ENCODE measurements at places on chromosomes 4 and X.

GRCh38 chr4:120829113-120829831 lies 93.3 kb downstream of the PRDM5 start:
- DNase-seq: no peak

DNA sequence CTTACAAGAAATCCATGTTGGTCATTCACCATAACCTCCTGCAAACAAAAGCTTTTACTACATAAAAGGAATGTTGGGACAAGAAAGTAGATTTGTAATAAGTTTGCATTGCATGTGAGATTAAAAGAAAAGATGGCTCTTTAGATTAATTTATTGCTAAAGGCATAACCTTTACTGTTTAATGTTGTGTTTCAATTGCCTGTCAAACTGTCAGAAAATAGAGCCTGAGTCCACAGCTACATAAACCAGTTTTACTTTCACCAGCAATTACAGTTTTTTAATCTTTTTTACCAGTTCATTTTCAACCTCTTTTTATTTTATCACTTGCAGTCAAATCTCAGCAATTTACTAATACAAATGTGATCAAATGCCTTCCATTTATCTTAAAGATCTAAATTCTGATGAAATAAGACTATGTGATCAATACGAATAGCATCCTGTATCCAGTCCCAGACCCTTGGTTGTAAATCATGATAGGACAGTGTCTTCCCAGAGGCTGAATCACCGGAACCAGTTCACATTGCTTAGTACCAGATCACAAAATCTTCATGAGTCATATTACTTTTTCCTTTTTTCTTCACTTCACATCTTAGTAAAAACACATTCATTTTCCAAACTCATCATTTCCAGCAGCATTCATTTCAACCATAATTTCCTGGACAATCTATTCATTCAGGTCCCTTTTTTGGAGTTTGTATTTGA lies 95.4 kb upstream of the FRG1 start:
- no peak for DNase-seq

DNA sequence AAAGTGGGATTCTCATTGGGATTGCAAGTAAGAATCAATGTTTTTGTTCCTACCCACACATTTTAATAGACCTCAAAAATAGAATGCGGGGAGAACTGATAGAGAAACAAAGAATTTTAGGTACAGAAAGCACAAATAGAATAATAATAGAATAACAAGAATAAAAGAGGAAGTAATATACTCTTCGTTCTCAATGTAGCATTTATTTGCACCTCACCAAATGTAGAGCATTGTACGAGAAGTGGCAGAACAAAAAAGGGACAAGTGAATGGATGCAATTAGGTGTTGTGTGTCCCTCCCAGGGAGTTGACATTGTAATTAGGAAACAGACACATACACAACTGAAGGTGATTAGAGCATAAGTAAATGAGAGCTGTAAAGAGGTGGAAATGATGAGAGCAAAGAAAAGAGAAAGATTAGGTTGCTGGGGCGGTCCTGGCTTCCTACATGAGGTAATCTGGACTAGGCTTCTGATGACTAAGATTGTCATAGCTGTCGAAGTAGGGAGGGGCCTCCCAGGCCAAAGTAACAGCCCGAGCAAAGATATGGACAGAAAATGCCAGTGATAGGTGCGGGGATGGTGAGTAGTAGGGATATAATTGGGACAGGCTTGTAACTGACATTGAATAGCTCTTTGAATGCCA lies 10.4 kb downstream of the RAB9A start:
- DNase-seq: no peak

DNA sequence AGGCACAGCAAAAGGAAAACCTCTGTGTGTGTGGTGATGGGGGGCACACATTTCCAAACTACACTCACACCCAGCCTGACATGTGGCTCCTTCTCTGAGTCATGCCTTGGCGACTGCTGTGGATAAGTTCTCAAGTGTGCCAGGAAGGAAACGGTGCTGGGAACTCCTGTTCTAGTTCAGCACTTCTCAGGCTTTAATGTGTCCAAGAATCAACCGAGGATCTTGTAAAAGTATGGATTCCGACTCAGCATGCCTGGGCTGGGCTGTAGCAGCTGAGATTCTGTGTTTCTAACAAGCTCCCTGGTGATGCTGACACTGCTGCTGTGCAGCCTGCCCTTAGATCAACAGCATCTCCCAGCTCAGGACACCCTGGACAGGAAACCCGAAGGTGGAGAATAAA lies 20.2 kb downstream of the CLNK start:
- no peak for DNase-seq

DNA sequence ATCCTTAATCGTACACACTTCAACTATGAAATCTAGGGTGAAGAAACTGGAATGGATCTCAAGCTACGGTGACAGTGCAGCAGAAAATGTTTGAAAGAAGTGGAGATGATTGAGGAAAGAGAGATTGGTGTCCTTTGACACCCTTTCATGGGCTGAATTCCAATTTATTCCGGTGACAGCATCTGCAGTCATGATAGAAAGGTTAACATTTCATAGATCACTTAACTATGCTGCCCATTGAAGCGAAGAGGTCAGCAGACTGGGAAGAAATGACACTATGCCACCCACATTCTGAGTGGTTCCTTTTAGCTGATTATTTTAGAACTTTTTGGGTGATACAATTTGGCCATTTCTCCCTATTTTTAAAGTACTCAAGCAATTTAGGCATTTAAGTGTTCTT lies 82.3 kb downstream of the DNAAF6 start:
- DNase-seq: no peak

DNA sequence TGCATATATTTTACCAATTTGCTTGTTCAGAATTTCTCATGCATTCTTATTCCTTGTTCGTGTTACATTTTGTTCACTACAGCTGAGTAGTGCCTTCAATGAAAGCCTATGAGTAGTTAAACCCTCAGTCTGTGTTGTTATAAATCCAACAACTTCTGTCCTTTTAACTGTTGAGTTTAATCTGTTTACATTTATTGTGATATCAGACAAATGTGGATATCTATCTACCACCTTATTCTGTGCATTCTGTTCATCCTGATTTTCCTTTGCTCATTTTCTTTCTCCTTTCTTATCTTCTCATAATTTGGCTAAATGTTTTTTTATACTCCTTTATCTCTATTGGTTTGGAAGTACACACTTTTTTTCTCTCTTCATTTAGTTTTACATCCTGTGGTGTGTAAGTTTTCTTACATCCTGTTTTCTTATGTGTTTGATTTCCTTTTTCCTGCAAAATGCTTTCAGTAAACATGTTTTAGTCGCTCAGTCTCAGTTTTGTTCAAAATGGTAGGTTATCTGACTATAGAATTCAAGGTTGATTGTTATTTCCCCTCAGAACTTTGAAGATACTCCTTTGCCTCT lies 54.2 kb downstream of the CASP6 start:
- no peak for DNase-seq

GRCh38 chr4:40559585-40560465 lies 69.8 kb downstream of the RBM47 start:
- no peak for DNase-seq
